ENCODE measurements at places on chromosomes 12 and 14.

GRCh38 chr14:23335623-23336022 is 14.4 kb downstream of the PABPN1 start:
- no peak for DNase-seq

- no peak for DNase-seq
Measured at GRCh38 chr14:85602345-85602744, 72.4 kb downstream of the FLRT2 start.

GRCh38 chr12:27001663-27002062 is 12.5 kb downstream of the TM7SF3 start:
- peak; percentile 26 for DNase-seq

DNA sequence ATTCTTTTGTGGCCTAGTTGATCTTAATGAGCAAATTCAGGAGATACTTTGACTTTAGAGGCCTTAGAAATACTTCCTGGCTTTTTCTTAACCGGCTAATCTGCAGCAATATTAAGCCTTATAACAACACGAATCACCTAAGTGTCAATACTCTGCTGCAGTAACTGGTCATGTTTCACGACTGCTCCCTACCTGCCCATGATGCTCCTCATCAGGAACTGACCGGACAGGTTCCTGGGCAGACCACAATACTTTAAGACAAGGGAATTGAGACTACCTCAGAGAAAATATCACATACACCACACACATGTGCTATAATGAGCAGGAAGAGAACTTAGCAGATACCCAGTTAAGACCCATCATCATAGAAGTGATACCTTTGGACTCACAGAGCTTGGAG is 211.9 kb upstream of the BMP4 start:
- no peak for DNase-seq

DNA sequence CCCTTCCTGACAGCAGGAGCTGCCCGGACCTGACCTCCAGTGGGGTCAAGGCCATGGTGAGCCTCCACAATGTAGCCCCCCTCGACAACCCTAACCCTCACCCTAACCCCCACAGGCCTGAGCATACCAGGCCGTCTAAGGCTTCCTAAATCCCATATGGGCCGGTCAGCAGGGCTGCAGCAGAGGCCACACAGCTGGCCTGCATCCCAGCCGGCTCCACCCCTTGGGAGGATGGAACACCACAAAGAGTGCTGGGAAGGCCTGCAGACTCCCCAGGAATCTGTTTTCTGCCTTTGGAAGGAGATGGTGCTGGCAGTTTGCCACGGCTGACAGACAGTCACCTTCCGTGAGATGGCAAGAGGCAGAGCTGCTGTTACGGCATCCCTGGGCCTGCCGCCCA is 2.8 kb downstream of the TMEM179 start:
- no peak for DNase-seq

- DNase-seq: no peak
Measured at GRCh38 chr12:114477989-114478395, 72.0 kb upstream of the TBX5 start.

DNA sequence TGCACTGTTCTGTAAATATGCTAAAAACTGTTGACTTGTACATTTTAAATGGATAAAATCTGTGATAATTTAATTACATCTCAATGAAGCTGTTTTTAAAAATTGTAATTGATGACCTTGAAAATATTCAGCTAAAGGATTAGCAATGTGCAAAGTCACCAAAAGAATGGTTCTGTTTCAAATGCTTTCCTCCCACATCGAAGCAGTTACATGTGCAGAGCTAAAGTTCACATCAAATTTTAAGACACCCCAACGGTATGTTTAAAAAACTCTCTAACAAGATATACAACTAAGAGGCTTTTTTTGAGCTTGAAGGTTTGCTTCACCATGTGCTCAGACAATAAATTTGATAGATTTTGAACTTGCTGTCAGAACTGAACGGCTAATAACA is 114.6 kb upstream of the KRAS start:
- DNase-seq: no peak

DNA sequence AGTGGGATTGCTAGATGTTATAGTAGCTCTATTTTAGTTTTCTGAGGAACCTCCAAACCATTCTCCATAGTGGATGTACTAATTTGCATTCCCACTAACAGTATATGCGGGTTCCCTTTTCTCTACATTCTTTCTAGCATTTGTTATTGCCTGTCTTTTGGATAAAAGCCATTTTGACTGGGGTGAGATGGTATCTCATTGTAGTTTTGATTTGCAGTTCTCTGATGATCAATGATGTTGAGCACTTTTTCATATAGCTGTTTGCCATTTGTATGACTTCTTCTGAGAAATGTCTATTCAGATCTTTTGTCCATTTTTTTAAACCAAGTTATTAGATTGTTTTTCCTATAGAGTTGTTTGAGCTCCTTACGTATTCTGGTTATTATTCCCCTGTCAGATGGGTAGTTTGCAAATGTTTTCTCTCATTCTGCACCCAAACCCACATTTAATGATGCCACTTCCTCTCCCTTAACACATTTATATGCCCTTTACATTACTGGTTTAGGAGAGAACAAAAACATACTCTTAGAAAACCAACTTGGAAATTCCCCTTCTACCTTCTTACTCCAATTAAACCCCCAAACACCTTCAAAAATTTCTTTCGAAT is 48.2 kb downstream of the NELL2 start:
- DNase-seq: no peak

GRCh38 chr14:99701260-99701659 is 17.2 kb downstream of the CYP46A1 start:
- DNase-seq: no peak

DNA sequence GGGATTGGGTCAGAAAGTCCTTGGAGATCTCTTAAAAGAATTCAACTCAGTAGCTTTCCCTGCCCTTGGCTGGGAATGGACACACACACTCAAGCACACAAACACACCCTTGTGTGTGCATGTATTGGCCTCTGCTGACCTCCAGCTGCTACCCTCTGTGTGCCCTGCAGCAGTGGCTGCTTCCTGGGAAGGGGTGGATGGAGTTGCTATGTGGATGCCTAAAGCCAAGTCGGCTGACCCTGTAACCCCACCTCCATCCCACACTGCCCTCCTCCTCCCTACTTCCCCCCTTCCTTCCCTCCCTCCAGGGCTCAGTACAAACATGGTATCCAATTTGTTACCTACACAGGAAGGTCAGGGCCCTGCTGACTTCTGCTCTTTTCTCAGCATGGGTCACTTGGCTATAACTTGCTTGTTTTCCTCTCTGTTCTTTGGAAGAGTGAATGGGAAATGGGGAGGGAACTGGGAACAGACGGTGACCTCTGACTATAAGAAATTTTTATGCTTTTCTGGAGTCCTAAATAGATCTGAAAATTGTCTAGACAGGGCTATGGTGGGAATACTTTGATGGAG is 351.6 kb upstream of the TBX3 start:
- no peak for DNase-seq

DNA sequence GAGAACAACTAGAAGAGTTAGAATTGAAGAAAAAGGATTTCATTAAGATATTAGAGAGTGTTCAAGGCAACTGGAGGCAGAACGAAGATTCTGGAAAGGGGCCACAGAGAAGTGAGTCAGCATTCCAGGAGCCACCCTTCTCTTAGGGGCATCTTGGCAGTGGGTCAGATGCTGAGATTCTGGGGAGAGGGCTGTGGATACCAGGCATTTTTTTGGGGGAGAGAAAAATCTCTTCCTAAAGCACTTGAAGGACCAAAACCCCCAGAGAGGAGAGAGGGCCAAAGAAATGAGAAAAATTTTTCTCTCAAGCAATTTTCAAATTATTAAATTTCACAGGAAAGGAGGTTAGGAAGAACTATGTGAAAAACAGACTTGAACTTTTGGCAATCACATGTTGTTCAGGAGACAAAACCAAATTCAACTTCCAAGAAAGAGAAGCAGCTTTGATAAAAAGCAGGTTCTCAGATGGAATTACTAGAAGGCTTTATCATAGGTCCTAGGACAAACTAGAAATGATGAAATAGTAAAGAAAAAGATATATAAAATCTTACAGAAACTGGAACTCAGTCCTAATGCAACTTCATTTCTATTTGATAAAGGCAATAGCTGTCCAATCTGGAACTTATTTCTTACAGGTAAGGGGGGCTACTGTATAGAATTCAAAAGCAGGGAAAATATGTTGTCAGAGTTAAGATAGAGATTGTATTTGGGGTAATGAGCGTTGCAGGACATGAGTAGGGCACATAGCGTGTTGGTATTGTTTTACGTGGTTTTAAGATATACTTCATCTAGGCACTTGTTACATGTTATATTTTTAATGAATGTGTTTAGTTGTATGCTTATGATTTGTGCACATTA is 1.1 kb upstream of the CLEC2D start:
- DNase-seq: peak; percentile 77

DNA sequence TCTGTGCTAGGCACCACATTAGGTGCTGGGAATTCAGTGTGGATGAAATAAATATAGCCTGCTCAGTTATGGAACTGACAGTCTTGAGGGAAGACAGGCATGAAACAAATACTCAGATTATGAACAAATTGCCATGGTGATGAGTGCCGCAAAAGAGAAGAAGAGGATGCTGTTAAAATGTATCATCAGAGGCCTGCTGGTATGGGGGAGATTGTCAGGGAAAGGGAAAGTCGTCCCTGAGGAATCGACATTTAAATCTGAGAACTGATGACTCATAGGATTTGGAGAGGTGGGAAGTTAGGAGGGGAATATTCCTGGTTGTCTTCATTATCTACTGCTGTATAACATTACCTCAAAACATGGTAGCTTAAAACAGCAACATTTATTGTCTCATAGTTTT is 42.0 kb downstream of the PPP1R36 start:
- peak; percentile 11 for DNase-seq

- peak; percentile 46 for DNase-seq
Measured at GRCh38 chr12:80226576-80226975, 127.2 kb downstream of the OTOGL start.

DNA sequence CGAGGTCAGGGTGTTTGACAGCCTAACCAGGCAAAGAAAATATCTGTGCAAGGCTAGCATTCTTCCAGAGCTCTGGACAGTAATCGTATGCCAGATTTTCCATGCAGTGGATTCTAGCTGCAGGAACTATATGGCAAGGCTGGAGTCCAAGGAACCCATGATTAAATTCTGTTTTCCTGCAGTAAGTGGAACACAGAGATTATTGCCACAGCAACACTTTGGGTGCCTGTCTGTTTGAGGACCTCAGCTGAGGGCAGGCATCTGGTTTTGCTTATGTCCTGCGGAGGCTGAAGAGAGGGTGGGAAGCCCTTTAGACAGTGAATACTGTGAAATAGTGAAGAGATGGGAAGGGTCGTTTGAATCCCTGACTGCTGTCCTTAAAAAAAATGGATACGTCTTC is 104.4 kb downstream of the DAD1 start:
- DNase-seq: no peak

DNA sequence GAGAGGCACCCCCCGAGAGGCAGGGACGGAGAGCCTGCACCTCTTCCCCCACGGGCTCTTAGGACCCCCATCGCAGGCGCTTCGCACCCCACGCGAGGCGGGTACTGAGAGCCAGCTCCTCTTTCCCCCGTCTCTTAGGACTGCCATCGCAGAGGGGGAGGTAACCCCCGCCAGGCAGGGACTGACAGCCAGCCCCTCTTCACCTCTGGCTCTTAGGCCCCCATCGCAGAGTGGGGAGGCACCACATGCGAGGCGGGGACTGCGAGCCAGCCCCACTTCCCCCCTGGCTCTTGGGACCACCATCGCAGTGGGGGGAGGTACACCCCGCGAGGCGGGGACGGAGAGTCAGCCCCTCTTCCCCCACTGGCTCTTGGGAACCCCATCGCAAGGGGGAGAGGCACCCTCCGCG is 46.1 kb downstream of the DDX11 start:
- DNase-seq: no peak

DNA sequence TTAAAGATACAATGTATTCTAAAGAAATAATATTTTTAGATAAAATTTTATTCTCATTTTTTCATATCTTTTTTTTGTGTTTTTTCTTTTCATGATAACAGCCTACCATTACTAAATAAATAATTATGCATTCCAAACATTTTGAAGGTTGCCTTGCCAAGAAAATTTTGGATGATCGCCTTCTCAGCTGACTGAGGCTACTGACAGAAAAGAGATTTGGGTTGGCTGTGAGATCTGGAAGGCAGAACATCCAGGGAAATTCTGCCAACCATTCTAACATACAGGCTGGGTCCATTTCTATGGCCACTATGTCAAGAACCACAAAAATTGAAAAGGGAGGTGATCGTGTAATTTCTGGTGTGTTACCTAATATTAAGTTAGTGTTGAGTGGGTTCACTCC is 48.1 kb downstream of the GALNT8 start:
- DNase-seq: peak; percentile 18

- DNase-seq: peak; percentile 11
Measured at GRCh38 chr12:18703321-18703720, 34.5 kb downstream of the PLCZ1 start.

DNA sequence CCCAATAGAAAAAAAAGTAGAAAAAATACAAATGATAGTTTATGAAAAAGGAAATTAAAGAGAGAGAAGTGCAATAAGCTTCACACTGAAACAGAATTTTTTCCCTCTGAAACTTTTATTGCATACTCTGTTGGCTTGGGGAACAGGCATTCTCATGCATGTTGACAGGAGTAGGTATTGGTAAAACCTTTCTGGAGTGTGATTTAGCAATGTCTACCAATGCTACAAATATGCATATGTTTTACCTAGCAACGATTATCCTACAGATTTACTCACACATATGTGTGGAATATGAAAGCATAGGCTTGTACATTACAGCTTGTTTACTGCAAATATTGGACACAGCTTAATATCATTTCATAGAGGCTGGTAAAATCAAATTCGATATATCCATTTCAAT is 125.7 kb upstream of the MYF6 start:
- DNase-seq: no peak

DNA sequence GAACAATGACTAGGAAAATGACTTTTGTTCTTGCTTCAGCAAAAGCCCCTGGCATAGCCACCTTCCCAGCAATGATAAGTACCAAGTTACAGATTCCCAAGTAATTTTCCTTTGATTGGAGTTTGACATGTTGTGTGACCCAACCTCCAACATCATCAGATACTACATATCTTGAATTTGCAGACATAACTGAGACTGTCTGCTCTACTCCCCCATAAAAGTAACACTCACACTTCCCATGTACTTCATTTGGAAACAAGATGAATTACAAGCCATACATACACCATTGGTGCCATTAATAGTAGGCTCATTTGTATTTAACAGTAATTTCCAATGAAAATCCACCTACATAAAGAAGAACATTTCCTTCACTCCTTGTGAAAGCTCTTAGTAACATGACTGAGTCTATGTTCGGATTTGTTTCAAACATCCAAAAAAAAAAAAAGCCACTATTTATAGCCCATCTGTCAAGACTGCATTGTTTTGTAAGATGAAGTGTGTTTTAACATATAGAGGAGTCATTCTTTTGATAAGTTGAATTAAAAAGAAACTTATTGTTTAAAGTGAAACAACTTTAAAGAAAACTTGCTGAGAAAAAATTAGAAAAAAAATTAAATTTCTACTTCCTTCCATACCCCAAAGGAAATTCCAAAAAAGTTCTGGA is 12.0 kb upstream of the SLCO1A2 start:
- DNase-seq: no peak

GRCh38 chr12:101927036-101927435 is 49.7 kb downstream of the DRAM1 start:
- peak; percentile 38 for DNase-seq
